Camera-type eye (tissue), 1 donor: ENCODE measurements at places on chromosomes 3 and 15. TPM values are rescaled to one million over a fixed set of nuclear protein-coding genes. Genes with fewer than 3 reads are reported as not detected.

The ZNF860 gene
- total RNA-seq, result 4.7 TPM

The SPINK8 gene
- total RNA-seq, result not detected

The ZNF80 gene
- not detected for total RNA-seq

The USP13 gene
- 17.2 TPM for total RNA-seq

The CDHR4 gene
- not detected for total RNA-seq

The TUSC7 gene
- total RNA-seq, result not detected

The ANKRD63 gene
- not detected for total RNA-seq

The SPATA16 gene
- not detected for total RNA-seq

The FSD2 gene
- 2.9 TPM for total RNA-seq

The CD86 gene
- 4.0 TPM for total RNA-seq

The GRM7 gene
- total RNA-seq, result 16.7 TPM

The AHSG gene
- total RNA-seq, result not detected

The COL6A6 gene
- total RNA-seq, result 41.2 TPM

The MYL3 gene
- 11.8 TPM for total RNA-seq

The AP3B2 gene
- total RNA-seq, result 30.6 TPM

The BRPF1 gene
- 26.8 TPM for total RNA-seq

The HES1 gene
- total RNA-seq, result 211 TPM

The TBC1D5 gene
- 176 TPM for total RNA-seq

The CAMKV gene
- total RNA-seq, result 10.6 TPM

The TIMP4 gene
- 3.1 TPM for total RNA-seq

The GP9 gene
- 1.2 TPM for total RNA-seq

The ZNF619 gene
- 13.4 TPM for total RNA-seq

The ENTPD3 gene
- total RNA-seq, result 1.7 TPM

The POMGNT2 gene
- total RNA-seq, result 31.2 TPM

The SLMAP gene
- 184 TPM for total RNA-seq

The ZNF662 gene
- 33.0 TPM for total RNA-seq

The LRTM1 gene
- total RNA-seq, result 22.9 TPM

The NR2E3 gene
- 218 TPM for total RNA-seq

The KNG1 gene
- not detected for total RNA-seq

The POC1A gene
- 3.1 TPM for total RNA-seq

The GXYLT2 gene
- 33.9 TPM for total RNA-seq

The CATSPER2 gene
- 5.7 TPM for total RNA-seq

The GOLGB1 gene
- total RNA-seq, result 90.4 TPM

The OR4M2 gene
- not detected for total RNA-seq

The RBP2 gene
- total RNA-seq, result not detected

The SPATA12 gene
- total RNA-seq, result not detected

The IGSF11 gene
- 51.5 TPM for total RNA-seq

The CP gene
- 47.8 TPM for total RNA-seq

The FEZF2 gene
- total RNA-seq, result 14.3 TPM

The RETNLB gene
- not detected for total RNA-seq

The EPHA6 gene
- 22.0 TPM for total RNA-seq

The ANKUB1 gene
- total RNA-seq, result not detected

The SKOR1 gene
- 0.33 TPM for total RNA-seq

The CTNNB1 gene
- 746 TPM for total RNA-seq

The DCLK3 gene
- 1.6 TPM for total RNA-seq
